ENCODE measurements at places on chromosomes 7 and 10. TPM values are rescaled to one million over a fixed set of nuclear protein-coding genes. Genes with fewer than 3 reads are reported as not detected.

The HYAL4 gene
- 0.24 TPM for polyA plus RNA-seq

The PNLIP gene
- not detected for polyA plus RNA-seq

The BTBD16 gene
- polyA plus RNA-seq = 0.34 TPM

The HHEX gene
- polyA plus RNA-seq = 3.1 TPM

The GNGT1 gene
- not detected for polyA plus RNA-seq

The ADAMTS14 gene
- not detected for polyA plus RNA-seq

DNA sequence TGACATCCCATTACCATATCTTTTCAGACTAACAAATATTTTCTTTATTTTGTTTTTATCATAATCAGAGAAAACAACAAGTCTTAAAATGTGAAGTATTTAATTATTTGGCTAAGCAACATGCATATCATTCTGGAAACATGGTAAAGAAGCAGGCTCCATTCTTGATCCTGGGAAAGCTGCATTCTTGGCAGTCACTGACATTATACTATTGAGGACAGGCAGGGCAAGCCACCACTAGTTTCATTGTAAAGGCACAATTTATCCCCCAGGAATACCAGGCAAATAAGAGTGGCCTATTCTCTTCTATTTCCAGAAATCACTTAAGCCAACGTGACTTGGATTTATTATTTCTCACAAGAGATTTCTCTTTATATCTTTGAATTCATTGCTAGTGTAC is 153.8 kb upstream of the AKR1E2 start:
- DNase-seq = no peak

DNA sequence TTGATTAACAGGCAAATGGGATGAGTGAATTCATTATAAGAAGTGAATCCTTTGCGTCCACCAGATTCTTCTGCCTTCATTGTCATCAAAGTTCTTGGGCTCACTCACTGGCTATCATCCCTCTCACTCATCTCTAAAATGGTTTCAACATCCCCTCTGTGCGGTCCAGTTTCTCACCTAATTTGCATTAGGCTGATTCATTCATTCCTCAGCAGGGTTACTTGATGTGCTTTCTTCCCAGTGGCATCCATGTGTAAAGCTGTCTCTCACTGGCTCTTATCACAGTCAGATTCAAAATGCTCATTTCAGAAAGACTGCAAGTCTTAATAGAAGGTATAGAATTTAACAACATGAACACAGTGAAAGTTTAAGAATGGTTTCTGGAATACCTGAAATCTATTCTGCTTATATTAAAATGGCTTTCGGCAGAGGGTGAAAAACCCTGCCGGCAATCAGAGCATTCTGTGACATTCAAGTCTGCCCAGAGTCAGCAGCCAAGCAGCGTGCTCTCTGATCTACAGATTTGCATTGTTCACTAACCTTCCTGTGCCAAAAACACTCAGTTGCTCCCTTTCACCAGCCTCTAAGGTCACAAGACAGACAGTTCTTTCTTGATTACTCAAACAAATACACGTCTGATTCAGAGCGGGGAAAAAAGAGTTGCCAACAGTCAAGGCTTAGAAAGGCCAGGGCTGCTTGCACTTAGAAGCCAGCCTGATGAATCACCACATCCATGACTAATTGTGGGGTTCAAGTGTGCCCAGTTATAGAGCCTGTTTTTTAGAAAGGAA is 106.7 kb downstream of the TES start:
- DNase-seq = no peak

DNA sequence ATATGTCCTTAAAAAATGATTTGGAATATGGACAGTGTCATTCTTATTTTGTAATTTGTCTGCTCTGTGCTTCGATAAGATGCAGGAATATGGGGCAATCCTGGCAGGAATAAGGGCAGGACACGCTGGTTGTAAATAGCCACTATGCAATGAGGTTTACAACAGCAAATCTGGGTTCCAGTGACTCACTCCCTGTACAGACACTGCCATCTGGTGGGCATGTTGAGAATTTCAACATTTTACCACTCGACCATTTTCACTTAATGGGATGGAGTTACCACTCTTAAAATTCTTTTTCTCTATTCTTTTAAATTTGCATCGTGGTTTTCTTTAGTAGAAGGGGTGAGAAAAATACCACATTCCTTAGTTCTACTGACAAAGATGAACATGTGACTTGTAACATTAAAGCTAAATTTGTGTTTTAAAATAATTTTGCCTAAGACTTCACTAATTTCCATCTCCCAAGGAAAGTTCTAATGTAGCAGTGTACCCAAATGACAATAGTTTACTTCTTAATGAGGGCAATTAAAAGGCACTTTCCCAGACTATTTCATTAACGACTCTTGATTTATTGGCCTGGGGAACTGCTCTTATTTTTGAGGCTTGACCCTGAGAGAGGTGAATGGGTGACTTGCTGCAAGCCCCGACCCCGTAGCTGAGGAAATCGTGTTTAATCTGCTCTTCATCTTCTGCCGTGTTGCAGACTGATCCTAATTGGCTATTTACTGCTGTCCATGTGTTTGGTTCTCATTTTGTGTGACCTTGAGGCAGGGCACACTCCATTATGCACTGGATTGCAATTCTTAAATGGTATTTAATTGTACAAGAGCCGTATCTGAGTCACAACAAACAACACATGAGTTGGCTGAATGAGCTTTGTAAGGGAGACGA is 173.6 kb upstream of the IMMP2L start:
- DNase-seq = no peak

DNA sequence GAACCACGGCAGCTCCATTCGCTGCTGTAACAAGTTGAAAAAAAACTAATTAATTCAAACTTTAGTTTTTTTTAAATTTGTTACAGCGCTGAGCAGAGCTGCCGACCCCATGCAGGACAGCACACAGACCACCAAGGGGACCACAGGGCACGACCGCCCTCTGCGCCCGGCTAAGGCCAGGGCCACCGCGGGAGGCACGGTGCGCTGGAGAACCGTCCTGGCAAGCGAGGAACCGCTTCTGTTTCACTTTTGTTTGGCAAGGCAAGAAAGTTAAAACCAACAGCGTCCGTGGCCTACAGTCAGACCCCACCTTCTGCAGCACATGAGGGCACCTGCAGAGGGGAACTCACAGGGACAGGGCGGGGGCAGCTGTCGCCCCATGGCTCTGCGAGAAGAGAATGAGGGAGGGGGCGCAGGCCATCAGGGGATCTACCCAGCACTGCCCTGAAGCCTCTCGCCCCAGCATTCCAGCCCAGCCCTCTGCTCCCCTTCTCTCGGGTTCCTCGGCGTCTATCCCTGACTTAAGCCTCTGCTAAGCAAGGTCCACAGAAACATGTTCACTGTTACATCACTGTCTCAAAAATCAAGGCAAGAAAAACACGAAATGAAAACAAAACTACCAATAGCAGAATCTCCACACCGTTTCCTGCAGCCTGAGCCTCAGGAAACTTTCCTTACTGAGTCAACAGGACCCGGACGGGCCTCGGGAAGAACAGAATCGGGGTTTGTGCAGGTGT is 204.4 kb downstream of the DIP2C start:
- DNase-seq = peak; percentile 27

GRCh38 chr7:29754874-29755490 is 51.3 kb upstream of the WIPF3 start:
- DNase-seq = no peak

DNA sequence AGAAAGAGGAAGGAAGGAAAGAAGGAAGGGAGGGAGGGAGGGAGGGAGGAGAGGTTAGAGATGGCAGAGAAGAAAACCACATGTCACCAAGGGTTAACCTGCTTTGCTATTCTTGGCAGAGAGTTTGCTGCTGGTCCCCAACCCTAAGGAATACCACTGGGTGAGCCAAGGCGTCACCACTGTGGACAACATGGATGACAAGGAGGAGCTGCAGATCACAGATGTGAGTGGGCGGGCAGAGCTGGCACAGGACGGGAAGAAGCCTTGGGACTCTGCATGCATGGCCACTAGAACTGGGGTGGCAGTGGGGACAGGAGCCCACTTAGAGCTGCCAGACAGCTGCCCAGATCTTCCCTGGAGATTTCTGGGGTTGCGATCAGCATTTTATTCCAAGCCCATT is 17.2 kb upstream of the MYH16 start:
- DNase-seq = no peak

DNA sequence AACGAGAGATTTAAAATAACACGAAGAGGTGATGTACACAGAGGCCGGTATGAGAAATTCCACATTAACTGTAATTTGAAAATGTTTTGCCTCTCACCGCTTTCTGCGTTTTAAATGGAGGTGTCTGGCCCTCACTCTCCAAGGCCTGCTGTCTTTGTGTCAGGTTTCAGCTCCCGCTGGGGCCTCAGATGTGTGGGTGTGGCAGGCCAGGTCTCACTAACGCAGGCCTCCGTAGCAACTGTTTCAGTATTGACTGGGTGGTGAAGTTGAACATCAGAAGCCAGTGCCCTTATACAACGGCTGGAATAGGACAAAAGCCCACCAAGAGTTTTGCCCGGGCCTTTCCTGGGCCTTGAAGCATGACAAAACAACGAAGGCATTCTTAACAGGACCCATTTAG is 303.1 kb downstream of the ADARB2 start:
- peak; percentile 53 for DNase-seq

GRCh38 chr7:22731766-22732165 is 4.8 kb downstream of the IL6 start:
- DNase-seq = no peak

- DNase-seq = peak; percentile 14
These were observed 26.5 kb upstream of the NRG3 start for GRCh38 chr10:81848514-81848913.

DNA sequence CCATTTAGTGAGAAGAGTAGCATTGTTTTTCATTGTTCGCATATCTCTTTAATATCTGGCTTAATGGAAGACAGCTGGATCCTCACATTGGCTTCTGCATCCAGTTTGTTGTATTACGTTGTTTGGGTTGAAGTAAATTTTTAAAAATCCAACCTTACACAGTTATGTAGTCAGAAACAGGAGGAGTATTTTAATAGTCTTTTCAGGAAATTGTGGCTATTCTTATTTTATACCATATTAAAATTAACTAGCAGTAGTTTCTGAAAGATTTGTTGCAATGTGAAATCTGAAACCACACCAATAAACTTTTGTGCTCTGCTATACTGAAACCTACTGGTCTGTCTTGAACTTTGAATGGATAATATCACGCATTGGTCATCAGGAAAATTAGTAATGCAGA is 27.9 kb downstream of the MYPN start:
- no peak for DNase-seq

GRCh38 chr10:70907637-70908405 is 19.5 kb upstream of the PCBD1 start:
- peak; percentile 27 for DNase-seq

DNA sequence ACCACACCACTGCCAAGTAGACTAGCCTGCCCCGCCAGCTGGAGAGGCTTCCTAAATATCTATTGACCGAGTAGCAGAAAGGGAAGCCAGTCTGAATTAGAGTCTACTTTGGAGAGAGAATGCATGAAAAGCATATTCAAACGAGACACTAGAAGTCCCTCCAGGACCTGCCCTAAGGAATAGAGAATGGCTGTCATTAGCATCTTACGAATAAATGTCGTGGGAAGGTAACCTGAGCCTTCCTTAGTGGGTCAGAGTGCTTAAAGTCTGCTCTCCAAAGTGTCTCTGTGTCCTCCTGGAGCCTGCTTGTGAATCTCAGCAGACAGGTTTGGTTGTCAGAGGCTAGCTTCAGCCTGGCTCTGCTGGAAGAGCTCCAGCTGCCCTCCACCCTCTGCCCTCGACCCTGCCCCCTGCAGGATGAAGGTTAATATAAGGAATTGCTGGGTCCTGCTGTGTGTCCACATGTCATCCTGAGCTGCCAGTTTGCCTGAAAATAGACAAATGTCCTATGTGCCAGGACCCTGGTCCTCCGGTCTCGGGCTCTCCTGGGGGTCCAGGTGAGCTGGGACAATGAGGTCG is 33.4 kb downstream of the FAM241B start:
- DNase-seq = no peak

- DNase-seq = no peak
These were observed 9.4 kb downstream of the STRIP2 start for GRCh38 chr7:129443612-129444011.

- no peak for DNase-seq
These were observed 177.6 kb upstream of the SEMA3A start for GRCh38 chr7:84372155-84372621.

DNA sequence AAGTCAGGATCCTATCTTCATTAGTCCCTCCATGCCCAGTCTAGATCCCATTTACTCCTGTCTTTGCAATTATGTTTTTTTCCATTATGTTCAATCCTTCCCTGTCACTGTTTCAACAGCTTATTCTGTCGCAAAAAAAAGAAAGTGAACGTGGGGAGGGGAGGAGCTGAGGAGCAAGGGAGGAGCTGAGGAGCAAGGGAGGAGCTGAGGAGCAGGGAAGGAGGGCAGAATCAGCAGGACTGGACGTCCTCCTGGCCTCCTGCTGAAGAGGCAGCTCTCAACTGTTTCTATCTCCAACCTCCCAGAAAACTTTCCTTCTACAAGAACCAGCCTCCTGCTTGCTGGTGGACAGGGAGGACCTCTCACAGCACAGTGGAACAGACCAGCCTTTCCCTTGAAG is 26.0 kb downstream of the LARP4B start:
- DNase-seq = no peak

GRCh38 chr10:32955299-32955772 is 2.7 kb downstream of the ITGB1 start:
- DNase-seq = no peak

- no peak for DNase-seq
These were observed 14.0 kb upstream of the PCGF5 start for GRCh38 chr10:91206427-91206826.

DNA sequence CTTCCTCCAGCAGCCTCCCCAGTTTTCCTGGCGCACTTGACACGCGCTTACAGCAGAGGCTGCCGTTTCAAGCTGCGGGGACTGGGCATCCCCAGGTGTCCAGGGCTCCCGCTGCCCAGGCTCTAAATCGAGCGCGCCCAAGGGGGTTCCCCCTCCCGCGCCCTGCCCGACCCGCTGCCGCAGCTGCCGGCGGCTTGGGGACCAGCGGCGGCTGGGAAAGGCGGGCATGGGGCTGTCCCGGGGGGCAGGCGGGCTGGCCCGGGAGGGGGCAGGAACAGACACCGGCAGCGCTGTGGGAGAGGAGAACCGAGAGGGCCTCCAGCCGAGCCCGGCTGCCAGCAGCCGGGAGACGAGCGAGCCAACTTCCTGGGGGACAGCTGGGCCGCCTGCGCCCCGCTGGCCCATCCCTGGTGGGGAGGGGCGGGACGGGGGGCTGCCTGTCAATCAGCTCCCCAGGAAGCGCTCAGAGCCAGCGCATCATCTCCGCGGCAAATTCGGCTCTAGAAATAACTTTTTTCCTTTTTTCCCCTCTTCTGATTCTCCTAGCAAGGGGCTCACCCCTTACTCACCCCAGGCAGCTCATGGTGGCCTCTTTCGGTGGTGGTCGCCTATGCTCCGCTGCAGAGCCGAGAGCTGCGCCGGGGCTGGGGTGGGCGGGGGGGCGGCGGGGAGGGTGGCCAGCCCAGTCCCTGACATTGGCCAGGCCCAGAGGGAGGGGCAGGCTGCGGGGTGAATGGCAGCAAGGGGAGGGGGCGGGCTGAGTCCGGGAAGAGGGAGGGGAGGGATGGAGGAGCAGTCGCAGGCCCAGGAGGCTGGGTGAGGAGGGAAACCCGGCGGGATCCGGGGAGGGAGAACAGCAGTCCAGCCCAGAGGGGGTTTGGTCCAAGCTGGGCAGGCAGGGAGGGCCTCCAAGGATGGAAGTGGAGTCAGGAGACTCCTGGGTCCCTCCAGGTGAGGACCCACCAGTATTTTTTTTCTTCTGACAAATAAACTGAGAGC is 14.7 kb downstream of the GRID2IP start:
- DNase-seq = peak; percentile 68

GRCh38 chr10:116686632-116687031 is 55.7 kb downstream of the HSPA12A start:
- no peak for DNase-seq
